Prostate gland (tissue), 2 donors: ENCODE measurements at places on chromosomes 1 and 21. TPM values are rescaled to one million over a fixed set of nuclear protein-coding genes. Genes with fewer than 3 reads are reported as not detected.

GRCh38 chr21:37593015-37593414 is 226.4 kb downstream of the DYRK1A start:
- no peaks in the 10 kb centered on the region for H3K4me1 ChIP-seq
- DNase-seq: no peak
- H3K36me3 ChIP-seq: no peaks in the 10 kb centered on the region
- no peak overlapping the region for H3K27ac ChIP-seq

- no peak overlapping the region for H3K4me3 ChIP-seq
- H3K36me3 ChIP-seq: no peaks in the 10 kb centered on the region
- no peaks in the 10 kb centered on the region for H3K27me3 ChIP-seq
- no peak for DNase-seq
Observed at GRCh38 chr1:226496453-226497015, 52.0 kb upstream of the STUM start.

The AMY1A gene
- 1.9 TPM for total RNA-seq

The C1orf94 gene
- 2.3 TPM for total RNA-seq

DNA sequence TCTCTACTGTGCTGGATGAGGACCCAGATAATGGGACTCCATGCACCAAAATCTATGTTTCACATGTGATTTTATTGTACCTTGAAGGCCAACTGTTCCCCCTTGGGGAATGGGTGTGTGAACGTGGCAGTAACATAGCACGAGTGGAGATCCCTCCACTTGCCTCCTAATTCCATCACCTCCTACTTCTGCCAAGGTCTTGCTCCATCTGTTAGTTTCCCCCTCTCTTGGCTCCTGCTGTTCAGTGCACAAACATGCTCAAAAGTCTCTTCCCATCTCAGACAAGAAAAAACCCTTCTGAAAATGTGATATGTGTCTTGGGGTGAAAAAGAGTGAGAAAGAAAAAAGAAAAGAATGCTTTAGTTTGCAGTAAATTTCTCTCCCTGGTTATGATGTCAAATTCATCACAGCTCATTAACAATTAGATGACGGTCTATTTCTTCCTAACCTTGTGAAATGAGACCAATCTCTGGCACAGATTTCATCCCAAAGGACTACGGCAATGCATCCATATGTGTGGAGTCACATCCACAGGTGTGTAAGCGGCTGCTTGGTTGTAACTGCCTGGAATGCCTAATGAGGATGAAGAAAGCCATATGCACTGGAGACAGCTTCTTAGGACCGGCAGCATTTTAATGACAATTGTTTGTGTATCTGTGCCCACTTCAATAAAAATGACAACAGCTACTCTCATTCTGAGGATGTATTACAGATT is 79.3 kb upstream of the DIRAS3 start:
- H3K4me1 ChIP-seq: no peaks in the 10 kb centered on the region
- H3K27me3 ChIP-seq: no peaks in the 10 kb centered on the region
- H3K27ac ChIP-seq: no peak overlapping the region
- H3K4me3 ChIP-seq: no peak overlapping the region
- DNase-seq: no peak

DNA sequence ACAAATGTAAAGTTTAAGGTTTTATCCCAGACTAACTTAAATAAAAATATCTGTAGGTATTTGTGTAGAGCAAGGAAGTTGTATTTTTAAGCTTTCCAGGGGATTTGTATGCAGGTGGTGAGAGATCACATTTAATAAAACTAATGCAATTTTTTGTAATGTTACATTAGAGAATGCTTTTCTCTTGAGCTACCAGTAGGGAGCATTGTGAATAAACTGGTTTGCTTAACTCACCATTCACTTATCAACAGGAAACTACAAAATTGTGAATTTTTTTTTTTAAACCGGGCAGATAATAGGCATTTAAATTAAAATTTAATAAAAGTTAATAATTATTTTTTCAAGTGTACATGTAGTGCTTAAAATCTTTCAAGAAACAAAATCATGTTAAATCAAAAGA is 78.6 kb downstream of the IVNS1ABP start:
- H3K4me3 ChIP-seq: no peak overlapping the region
- no peak overlapping the region for H3K27ac ChIP-seq
- H3K4me1 ChIP-seq: no peaks in the 10 kb centered on the region
- H3K27me3 ChIP-seq: no peaks in the 10 kb centered on the region
- no peaks in the 10 kb centered on the region for H3K36me3 ChIP-seq

GRCh38 chr21:43861706-43862105 is 3.3 kb upstream of the AGPAT3 start:
- no peak overlapping the region for H3K27ac ChIP-seq
- DNase-seq: no peak
- H3K27me3 ChIP-seq: no peaks in the 10 kb centered on the region
- no peak overlapping the region for H3K4me3 ChIP-seq

The ABCG1 gene
- total RNA-seq: 22.7 TPM

The MDM4 gene
- total RNA-seq: 66.9 TPM

DNA sequence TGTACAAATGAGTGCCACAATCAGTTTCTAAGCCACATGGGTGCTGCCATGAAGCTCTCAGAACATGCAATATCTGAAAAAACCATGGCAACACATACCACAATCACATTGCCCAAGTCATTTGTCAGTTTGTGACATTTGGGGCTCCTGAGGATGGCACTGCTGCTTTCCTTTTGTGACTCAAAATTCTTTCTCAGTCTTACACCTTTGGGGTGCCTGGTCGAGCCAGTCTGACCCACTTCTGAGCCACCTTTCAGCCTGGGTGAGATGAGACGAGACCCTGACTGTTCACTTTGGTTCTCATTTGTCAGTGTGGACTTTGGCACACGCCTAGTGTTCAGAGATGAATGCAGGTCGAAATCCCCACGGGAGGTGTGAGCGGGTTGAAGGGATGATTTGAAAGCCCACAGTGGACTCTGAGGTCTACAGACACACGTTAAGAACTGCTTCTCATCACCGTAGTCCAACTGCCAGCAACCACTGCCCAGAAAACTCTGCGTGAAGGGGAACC is 8.0 kb downstream of the BATF3 start:
- DNase-seq: no peak
- no peaks in the 10 kb centered on the region for H3K36me3 ChIP-seq
- H3K27ac ChIP-seq: no peak overlapping the region
- no peak overlapping the region for H3K4me3 ChIP-seq
- no peaks in the 10 kb centered on the region for H3K4me1 ChIP-seq

DNA sequence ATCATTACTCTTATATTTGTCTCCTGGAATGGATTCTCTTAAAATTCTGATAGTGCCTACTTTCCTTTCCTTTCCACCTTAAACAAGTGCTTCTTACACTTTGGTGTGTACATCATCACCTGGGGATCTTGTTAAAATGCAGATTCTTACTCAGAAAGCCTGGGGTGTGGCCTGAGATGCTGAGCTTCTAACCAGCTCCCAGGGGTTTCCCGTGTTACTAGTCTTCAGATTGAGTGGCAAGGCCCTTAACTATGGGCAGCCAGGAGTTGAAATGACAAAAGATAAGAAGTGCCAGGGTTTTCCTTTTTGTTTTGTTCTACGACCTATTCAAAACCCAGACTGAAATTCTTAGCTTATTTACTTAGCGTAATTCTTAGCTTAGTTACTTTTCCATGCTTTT is 159.2 kb downstream of the HFM1 start:
- DNase-seq: no peak
- H3K4me3 ChIP-seq: no peak overlapping the region
- no peak overlapping the region for H3K27ac ChIP-seq
- no peaks in the 10 kb centered on the region for H3K27me3 ChIP-seq

The ATP1A4 gene
- 2.8 TPM for total RNA-seq

The MAP7D1 gene
- total RNA-seq: 132 TPM

DNA sequence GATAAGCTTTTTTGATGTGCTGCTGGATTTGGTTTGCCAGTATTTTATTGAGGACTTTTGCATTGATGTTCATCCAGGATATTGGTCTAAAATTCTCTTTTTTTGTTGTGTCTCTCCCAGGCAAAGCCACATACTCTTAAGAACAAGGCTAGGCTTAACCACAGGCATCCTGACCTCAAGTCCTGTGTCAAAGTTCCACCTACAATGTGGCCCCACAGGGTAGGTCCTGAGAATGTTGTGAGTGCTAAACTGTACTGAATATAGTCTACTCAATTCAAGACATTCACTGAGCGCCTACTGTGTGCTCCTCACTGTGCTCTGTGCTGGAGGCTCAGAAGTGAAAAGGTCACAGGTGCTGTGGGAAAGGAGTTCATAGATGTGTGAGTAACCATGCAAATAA is 20.6 kb downstream of the DDAH1 start:
- H3K4me3 ChIP-seq: no peak overlapping the region
- no peaks in the 10 kb centered on the region for H3K27me3 ChIP-seq
- no peaks in the 10 kb centered on the region for H3K4me1 ChIP-seq
- no peak for DNase-seq

The OR2L13 gene
- not detected for total RNA-seq

The OR10J1 gene
- not detected for total RNA-seq

DNA sequence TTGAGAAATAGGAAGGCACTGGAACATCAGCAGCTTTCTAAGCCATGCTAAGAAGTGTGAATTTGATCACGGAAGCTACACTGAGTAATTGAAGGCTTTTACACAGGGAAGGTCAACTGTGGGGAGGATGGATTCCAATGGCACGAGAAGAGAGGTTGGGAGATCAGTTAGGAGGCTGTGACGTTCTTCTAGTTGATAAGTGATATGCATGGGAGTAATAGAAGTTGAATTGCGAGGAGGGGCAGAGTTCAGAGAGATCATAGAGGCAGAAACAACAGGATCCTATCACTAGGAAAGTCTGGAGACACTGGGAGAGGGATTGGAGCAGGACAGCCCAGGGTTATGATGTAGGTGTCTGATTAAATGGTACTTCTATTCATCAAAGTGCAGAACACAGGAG is 16.2 kb downstream of the LMOD1 start:
- no peak overlapping the region for H3K27ac ChIP-seq
- no peaks in the 10 kb centered on the region for H3K36me3 ChIP-seq
- no peak for DNase-seq
- no peaks in the 10 kb centered on the region for H3K4me1 ChIP-seq
- H3K27me3 ChIP-seq: no peaks in the 10 kb centered on the region

The FAM151A gene
- not detected for total RNA-seq

GRCh38 chr1:83509301-83509781 is 489.6 kb downstream of the TTLL7 start:
- no peaks in the 10 kb centered on the region for H3K27me3 ChIP-seq
- DNase-seq: no peak
- H3K27ac ChIP-seq: no peak overlapping the region
- H3K4me3 ChIP-seq: no peak overlapping the region
- no peaks in the 10 kb centered on the region for H3K36me3 ChIP-seq

The HHIPL2 gene
- not detected for total RNA-seq

GRCh38 chr1:10456048-10456447 is 6.2 kb downstream of the CORT start:
- H3K27ac ChIP-seq: no peak overlapping the region
- no peak for DNase-seq
- no peaks in the 10 kb centered on the region for H3K4me1 ChIP-seq
- H3K36me3 ChIP-seq: no peaks in the 10 kb centered on the region

DNA sequence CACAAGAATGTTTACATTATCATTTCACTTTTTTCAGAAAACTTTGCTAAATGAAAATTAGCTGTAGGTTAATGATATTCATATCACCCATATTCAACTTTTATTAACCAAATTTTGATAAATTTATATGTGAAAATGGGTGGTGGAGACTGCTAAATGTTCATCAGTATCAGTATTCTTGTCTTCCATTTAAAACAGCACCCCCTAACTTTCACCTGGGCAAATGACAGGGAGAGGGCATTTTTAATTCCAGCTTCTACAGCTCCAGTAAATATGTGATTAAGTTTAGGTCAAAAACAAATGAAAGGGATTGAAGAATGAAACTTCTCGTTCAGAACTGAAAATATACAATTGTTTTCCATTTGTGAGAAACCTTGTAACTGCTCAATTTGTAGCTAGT is 722.2 kb downstream of the KCNT2 start:
- DNase-seq: no peak
- no peak overlapping the region for H3K27ac ChIP-seq
- H3K4me1 ChIP-seq: no peaks in the 10 kb centered on the region

DNA sequence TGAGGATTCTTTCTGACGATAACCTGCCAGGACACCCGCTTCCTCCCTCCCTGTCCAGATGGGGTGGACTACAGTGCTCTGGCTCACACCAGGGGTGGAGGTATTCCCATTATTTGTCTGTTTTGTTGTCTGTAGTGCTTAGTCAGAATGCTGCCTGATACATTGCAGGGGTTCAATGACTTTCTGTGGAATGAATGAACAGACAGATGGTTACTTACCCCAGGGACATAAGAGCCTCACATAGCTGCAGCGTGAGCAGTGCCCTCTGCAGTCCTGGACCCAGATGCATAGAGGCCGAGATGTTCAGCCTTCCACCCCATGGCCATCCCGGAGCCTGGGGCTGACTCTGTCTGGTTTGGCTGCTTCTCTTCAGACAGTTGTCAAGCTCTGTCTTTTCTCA is 13.0 kb upstream of the F3 start:
- no peak for DNase-seq
- no peak overlapping the region for H3K4me3 ChIP-seq
- no peaks in the 10 kb centered on the region for H3K4me1 ChIP-seq
- peak overlapping the region; percentile 27 for H3K27ac ChIP-seq
- H3K27me3 ChIP-seq: no peaks in the 10 kb centered on the region
- no peaks in the 10 kb centered on the region for H3K36me3 ChIP-seq

GRCh38 chr21:34724857-34725195 is 56.0 kb downstream of the CLIC6 start:
- H3K36me3 ChIP-seq: no peaks in the 10 kb centered on the region
- no peaks in the 10 kb centered on the region for H3K27me3 ChIP-seq
- no peak for DNase-seq
- H3K4me1 ChIP-seq: peaks cover 4% of the 10 kb centered on the region
- no peak overlapping the region for H3K4me3 ChIP-seq

DNA sequence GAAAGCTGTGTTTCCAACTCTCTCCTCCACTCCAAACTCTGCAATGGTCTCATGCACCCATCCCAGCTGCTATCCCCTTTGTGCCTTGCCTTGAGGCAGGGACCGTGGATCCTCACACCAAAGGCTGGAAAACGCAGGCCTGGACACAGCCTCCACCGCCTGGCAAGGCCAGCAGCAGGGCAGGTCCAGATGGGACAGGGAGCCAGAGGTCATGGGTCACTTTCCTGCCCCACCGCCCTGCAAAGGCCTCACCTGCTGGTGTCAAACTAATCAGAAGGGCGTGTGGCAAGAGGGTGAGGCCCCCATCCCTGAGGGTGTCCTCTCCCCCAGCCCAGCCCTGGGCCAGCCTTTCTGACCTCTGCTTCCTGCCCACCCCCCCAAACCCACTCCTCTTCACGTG is 106.3 kb downstream of the PAX7 start:
- no peaks in the 10 kb centered on the region for H3K36me3 ChIP-seq
- H3K4me3 ChIP-seq: no peak overlapping the region
- no peaks in the 10 kb centered on the region for H3K4me1 ChIP-seq
- DNase-seq: no peak
